ENCODE measurements at places on chromosomes 6 and 20. TPM values are rescaled to one million over a fixed set of nuclear protein-coding genes. Genes with fewer than 3 reads are reported as not detected.
A peak's percentile ranks its signal among the peaks of the same experiment; 100 is the strongest.

- no peak for DNase-seq
Measured at GRCh38 chr6:149362289-149362688, 37.8 kb upstream of the SUMO4 start.

- no peak for DNase-seq
Measured at GRCh38 chr6:72651174-72651573, 29.3 kb downstream of the KCNQ5 start.

- DNase-seq = no peak
Measured at GRCh38 chr20:7722564-7722963, 217.7 kb downstream of the HAO1 start.

DNA sequence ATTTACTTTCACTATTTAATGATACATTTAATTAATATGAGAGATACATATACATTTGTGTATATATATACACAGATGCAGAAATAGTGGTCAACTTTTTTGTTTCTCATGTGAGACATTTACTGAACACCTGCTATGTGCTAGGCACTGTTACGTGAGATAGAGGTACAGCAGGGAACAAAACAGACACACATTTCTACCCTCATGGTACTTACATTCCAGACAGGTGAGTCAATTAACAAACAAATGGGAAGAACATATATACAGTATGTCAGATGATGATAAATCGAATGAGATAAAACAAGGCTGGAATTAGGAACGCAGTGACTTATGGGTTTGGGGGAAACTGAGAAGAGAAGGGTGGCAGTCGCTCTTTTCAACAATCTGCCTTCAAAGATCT lies 5.1 kb downstream of the TFB1M start:
- no peak for DNase-seq

DNA sequence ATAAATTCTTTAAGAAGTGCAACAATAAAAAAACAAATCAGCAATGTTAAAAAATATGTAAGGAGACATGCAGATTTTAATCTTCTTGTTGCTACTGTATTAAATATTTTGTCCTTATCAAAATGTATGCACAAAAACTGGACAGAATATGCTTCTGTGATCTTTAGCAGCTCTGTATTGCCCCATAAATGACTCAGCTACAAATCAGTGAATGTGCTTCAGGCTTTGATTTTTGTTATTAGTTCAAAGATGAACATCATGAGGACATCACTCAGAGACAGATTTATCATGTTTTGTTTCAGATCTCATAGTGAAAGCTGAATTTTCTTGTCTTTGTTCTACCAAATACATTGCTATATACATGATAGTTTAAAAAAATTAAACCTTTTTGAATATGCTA lies 312.4 kb downstream of the GRIK2 start:
- no peak for DNase-seq

DNA sequence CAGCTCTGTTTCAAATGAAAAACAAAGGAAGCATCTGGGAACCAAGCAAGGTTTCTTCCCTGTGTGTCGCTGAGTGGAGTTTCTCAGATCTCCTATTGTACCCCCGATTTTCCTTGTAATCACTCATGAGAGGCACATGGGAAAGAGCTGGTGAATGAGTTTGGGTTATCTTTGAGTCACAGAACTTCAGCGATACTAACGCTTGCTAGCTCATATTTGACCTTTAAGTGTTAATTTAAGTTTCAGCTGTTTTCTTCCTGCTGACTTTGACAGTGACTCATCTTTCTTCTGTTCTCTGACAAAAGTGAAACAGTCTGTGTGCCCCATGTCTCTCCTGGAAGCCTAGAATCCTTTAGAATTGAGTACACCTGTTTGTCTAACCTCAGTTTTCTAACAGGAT lies 261.1 kb upstream of the RGS17 start:
- no peak for DNase-seq

DNA sequence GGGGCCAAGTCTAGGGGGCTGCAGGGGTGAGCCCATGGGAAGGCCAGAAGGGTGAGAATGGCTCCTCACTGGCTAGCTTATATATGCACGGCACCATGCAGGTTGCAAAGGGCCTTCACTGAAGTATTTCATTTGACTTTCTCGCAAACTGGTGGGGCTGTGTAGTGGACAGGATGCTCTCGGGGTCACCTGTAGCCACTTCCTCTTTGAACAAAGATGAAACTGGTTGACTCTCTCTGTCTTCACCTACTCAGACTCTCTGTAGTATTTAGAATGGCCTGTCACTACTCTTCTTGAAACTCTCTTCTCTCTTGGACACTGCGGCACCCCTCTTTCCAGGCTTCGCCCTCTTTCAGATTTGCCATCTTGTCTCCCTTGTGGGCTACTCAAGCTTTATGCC lies 560.5 kb downstream of the PKHD1 start:
- no peak for DNase-seq

DNA sequence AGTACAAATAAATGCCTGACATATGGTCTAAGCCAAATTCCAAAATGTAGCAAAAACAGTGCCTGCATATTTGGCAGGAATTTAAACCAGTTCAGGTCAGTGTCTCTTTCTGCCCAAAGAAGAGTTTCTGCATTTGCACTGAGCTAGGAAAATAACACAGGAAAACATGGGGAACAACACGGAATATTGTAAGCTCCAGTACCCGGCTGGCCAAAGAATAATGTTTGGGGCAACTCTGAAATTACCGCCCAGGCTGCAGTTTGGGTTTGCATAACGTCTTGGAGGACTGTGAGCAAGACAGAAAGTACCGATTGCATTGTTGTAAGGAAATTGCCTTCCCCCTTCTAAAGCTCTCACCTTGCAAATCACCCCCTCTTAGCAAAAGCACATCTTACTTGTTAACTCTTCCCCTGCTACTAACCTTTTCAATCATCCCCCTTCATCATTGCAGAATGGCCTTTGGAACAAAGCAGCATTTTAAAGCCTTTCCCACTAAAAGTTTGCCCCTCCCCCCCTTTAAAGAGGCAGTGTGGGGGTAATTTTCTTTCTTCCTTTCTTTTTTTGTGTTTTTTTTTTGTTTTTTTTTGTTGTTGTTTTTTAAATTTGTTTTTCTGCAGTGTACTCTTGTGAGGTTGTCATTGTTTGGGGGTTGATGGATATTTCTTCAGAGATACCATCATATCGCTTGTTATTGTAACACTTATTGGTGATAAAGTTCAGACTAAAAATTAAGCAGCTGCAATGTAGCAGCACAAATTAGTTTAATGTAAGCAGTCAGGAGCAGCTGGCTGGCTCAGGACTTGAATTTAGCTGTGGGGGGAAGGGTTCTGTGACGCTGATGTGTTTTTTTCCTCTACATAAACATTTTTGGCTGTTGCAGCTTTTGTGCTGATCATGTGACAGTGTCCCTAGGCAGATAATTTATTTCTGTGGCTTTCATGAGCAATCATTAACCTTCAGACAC lies 100.0 kb upstream of the CITED2 start:
- DNase-seq = no peak

- DNase-seq = no peak
Measured at GRCh38 chr6:116444092-116444491, 17.1 kb upstream of the CALHM6 start.

- DNase-seq = peak; percentile 75
Measured at GRCh38 chr6:125746731-125747588, 2.5 kb upstream of the HEY2 start.

DNA sequence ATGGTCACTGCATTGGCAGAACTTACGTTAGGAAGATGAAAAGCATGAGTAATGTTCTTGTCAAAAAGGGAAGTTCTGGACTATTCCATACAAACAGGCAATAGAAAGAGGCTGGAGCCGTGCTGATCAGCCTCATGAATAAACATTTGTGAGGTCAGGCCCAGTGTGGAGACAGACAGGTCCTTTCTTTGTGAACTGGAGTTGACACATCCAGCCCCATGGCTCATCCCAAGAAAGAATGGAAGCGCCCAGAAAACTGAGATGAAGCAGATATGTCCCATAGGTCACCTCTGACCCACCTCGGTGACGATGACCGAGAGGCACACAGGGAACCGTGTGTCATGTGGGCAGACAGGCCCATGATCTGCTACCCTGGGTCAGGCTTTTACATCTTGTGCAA lies 276.0 kb upstream of the SGK1 start:
- DNase-seq = no peak

HLA-DPA1 gene
- 156 TPM for polyA plus RNA-seq

SMIM29 gene
- polyA plus RNA-seq = 62.5 TPM

PGC gene
- polyA plus RNA-seq = not detected

IER3 gene
- polyA plus RNA-seq = 0.58 TPM

BYSL gene
- polyA plus RNA-seq = 5.9 TPM

PIM1 gene
- polyA plus RNA-seq = 253 TPM

SEMG1 gene
- polyA plus RNA-seq = not detected

TRIM40 gene
- polyA plus RNA-seq = not detected
